H9 (cell line): ENCODE measurements at places on chromosomes 7 and 10. TPM values are rescaled to one million over a fixed set of nuclear protein-coding genes. Genes with fewer than 3 reads are reported as not detected.

- DNase-seq = peak; percentile 44
Observed at GRCh38 chr7:129952086-129952652, 591 bp downstream of the UBE2H start.

DNA sequence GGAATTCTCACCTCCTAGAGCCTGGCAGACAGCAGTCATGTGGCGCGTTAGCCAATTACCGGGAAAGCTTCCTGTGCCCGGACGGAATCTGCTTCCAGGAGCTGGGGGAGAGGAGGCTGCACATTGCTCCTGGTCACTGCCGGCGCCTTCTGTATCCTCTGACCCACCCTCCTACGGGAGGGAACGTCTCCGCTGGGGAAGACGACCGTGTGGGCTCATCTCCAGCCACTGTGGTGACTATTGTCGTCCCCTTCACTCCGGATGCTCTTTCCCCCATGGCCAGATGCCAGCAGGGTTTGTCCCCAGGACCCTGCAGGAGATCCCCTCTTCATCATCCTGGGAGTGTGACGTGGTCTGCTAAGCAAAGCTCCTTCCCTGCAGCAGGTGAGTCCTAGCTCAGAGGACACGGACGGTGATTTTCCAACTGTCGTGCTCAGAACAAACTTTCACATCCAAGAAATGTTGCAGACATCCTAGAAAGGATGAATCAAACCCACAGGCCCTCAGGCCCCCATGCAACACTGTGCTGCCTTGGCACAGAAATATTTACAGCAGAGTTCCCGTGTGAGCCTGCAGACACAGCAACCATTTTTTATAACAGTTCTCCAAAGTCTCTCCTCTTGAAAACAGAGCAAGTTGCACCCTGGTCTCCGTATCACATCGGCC lies 29.6 kb upstream of the FAM20C start:
- no peak for DNase-seq

Gene MAPK8
- total RNA-seq = 52.0 and 56.3 TPM in 2 replicates

Gene LIMK1
- total RNA-seq = 63.0 and 63.8 TPM in 2 replicates

Gene SFTPD
- 0.18 and 0.24 TPM in 2 replicates for total RNA-seq

Gene ANKRD1
- total RNA-seq = 0.11 and 0.13 TPM in 2 replicates
